Stimulated activated CD8-positive, alpha-beta memory T cell treated with anti-CD3 and anti-CD28 coated beads, Interleukin-2, amount 100 ng/mL, for 1 hour (primary cell): ENCODE measurements at places on chromosomes 2 and 18.

DNA sequence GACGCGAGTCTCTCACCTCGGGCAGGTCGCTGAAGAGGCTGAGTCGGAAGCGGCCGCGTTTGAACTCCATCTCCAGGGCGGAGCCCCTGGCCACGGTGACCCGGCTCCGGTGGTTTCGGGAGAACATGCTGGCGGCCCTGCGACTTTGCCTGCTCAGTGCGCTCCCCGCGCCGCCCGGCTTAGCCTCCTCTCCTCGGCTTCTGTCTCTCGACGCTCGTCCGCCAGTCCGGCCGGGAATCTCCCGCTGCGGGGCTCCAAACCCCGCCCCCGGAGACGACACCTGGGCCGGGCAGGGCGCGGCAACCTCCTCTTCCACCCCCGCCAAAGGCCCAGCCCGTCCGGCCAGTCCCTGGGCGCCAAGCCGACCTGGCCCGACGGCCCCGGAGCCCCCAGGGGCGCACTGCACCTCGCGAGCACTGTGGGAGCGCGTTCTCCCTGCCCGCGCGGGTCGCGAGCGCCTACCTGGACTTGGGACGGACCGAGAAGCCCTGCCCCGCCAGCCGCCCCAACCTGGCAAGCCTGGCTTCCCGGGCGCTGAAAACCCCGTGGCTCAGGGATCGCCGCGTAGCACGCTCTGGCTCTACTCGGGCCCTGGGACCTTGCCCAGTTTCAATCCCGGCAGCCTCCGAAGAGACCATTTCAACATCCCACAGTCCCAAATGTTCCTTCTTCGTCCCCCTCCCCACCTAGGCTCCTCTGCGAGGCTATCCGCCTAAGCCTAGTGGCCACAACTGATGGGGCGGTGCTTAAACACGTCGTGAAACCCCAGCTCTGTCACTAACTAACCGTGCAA lies at the start of gene RTKN:
Gene RTKN (minus strand): TSS at position 248 of the 793 bp plus-strand sequence. CDS start 121 bp downstream, at position 127.
- no peak for DNase-seq

GRCh38 chr18:53375621-53376020 lies 848.8 kb downstream of the MBD2 start:
- DNase-seq, result no peak

GRCh38 chr2:217451666-217452065 lies 551.1 kb downstream of the TNS1 start:
- DNase-seq, result no peak

DNA sequence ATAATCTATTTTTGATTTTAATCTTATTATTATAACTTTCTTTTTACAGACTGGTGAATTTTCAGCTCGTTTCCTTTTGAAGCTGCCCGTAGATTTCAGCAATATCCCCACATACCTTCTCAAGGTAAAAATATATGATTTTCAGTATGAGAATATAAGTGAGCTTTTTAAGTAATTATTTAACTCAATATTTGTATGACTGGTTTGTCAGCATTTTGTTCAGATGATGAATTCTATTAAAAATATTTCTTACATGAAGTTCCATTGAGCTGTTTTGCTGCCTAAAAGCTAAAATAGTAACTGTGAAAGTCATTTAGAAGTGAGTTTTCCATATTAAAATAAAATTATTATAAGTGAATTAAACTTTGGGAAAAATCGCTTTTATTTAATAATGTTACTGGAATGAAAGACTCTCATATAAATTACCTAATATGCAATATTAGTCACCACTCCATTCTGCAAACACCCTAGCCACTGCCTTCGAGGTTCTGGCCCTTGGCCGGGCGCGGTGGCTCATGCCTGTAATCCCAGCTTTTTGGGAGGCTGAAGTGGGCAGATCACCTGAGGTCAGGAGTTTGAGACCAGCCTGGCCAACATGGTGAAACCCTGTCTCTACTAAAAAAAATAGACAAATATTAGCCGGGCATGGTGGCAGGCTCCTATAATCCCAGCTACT lies 155.3 kb downstream of the BABAM2 start:
- DNase-seq, result no peak

DNA sequence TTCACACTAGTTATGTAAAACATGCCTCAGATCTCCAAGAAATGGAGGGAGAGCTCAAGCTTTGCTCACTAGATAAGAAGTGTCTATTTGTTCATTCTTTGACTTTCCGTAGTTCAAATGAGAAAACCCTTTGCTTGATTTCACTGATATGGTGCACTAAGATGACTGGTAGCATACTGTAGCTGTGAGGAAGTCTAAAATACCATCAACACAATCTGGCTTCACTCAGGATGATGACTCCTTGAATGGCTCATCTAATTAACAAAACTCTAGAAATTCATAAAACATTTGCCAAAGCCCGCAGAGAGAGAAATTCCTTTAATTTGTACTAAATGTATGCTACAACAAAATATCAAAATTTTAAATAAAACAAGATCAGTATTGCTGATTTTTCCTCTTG lies 152.8 kb upstream of the STK17B start:
- DNase-seq, result no peak

DNA sequence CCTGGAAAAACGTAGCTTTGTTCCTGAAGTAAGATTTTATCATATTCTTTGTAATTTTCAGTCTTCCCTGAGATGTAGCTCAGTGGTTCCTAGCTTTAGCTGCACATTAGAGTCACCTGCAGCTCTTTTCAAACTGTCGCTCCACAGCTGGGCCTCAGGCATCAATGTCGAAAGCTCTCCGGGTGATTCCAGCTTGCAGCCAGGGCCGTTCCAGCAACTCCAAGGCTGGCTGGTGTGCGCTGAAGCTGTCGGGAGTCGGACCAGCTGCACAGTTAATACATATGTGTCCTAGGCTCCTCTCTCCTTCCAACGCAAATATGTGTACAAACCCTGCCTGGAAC lies 609 bp upstream of the ZNF2 start:
- DNase-seq, result no peak

- DNase-seq, result no peak
Observed at GRCh38 chr18:22170421-22171257, 1.2 kb downstream of the GATA6 start.
